Left kidney (tissue), 8 donors: ENCODE measurements at places on chromosomes 7 and 10. TPM values are rescaled to one million over a fixed set of nuclear protein-coding genes. Genes with fewer than 3 reads are reported as not detected.

Gene PNLIP
- not detected for polyA plus RNA-seq

DNA sequence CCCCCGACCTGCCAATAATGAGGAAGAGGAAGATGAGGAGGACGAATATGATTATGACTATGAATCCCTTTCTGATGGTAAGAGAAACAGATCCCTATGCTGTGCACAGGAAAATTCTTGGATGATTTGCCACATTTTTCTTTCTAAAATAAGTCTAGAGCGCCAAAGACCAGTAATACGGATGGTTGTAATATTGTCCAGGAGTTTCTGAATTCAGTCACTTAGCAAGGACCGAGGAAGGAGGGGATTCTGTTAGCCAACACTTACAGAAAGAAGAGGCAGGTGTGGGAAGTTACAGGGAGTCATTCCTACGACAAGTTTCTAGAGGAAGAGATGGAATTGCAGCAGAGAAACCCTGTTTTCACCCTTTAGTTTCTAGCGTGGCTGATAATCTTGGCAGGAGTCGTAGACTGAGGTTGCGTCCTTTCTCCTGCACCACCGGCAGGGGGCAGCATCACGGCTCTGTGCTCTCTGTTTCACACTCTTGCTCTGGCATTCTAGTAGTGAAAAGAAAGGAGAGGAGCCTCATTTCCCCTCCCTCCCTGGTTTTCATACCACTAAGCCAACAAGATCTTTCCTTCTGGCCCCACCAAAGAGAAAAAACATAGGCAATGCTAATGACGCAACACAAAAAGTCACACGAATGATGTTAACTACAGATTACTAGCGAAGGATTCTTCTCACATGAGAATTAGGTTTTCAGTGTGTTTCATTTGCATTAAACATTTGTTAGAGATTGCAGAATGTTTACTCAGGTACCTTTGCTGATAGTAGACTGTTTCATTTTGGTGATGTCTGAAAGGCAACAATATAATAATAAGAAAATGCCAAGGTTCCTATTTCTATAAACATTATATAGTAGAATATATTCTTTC, 82.7 kb downstream of the NOC3L start:
- DNase-seq = no peak

Gene ANKRD30A
- not detected for polyA plus RNA-seq

GRCh38 chr7:118583641-118584040, 359.1 kb downstream of the ANKRD7 start:
- no peak for DNase-seq

GRCh38 chr7:1432411-1433082, 26.7 kb downstream of the MICALL2 start:
- DNase-seq = peak; percentile 56

- no peak for DNase-seq
Measured at GRCh38 chr10:87615856-87616255, 43.8 kb upstream of the PAPSS2 start.

Gene CYREN
- polyA plus RNA-seq = 66.8 TPM

DNA sequence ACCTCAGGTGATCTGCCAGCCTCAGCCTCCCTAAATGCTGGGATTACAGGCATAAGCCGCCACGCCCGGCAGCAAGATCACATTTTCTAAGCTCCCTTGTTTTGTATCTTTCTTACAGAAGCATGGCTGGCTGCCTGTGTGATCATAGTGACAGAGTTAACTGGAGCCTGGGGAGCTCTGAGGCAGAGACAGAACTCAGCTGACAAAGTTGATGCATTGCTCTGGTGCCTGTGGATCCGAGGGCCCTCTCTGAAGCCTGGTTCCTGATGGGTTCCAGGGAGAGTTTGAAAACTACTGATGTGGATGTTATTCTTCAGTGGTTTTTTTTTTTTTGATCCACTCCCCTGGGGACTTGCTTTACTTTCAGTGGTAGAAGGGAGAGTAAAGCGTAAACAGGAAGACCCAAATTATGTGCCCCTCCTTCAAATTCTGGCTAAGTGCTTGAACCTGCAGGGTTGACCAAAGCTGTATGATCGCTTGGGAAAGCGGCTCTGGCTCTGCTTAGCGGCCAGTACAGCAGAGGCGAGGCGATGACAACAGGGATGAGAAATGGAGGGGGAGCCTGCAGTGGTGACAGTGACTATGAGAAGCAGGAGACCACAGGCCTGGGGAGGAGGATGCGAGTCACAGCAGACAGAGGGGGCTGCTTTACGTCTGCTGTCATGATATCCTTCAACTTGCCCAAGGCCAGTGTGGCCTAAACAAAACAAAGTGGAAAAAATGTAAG, 6.8 kb upstream of the EFCAB10 start:
- no peak for DNase-seq

Gene DKK1
- polyA plus RNA-seq = 66.7 TPM

Gene SLC12A9
- polyA plus RNA-seq = 29.9 TPM

DNA sequence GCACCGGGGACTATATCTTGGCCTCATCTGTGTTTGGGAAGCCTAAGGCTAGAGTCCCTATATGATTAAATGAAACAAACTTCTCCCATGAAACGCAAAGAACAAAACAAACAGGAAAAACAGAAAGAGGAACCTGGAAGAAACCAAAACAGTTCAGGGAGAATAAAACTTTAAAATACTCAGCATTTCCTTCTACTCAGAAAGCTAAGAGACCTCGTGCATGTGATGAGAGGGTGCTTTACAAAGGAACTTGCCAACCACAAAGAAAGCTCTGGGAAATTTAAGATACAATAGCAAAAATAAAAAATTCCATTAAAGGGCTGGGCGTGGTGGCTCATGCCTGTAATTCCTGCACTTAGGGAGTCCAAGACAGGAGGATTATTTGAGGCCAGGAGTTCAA, 6.9 kb downstream of the PILRA start:
- no peak for DNase-seq

Gene HNRNPF
- polyA plus RNA-seq = 204 TPM

GRCh38 chr10:113232928-113233511, 283.0 kb downstream of the TCF7L2 start:
- DNase-seq = no peak

Gene ASB10
- polyA plus RNA-seq = not detected

Gene ITGA8
- polyA plus RNA-seq = 47.7 TPM

DNA sequence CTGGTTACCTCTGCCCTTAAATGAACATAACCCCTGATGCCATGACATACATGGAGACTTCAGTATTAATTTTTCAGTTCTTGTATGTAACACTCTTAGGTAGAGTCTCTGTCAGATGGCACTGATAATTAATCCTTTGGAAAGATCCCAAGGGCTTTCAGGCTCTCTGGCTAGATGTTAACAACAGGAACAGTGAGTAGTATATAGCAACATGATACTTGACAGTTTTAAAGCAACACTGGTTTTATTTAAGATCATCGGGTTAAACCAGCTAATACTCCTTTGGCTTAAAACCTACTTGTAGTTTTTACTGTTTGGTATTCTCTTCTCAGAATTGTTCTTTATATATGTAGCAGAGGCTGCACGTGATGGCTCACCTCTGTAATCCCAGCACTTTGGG, 27.3 kb downstream of the AHCYL2 start:
- DNase-seq = peak; percentile 22

GRCh38 chr10:126465771-126466170, 77.5 kb upstream of the ADAM12 start:
- DNase-seq = no peak

Gene ITGB1
- polyA plus RNA-seq = 623 TPM

DNA sequence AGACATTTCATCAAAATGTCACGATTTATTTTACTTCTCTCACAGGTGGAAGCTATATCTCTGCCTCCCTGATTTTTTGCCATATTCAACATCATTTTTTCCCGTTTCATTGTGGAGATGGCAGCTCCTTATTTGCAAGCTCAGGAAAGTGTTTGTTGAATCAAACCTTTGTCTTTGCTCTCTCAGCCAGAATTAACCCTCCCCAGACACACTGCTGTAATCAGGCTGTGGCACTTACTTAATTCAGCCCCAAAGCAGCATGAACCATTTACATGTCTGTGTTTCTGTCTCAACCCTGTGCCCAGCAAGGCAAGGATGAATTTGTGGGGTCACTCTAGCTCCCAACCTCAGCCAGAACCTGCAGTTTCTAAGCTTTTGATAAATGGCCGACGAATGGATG, 397.2 kb downstream of the TCERG1L start:
- DNase-seq = no peak

- DNase-seq = no peak
Measured at GRCh38 chr10:5442990-5443370, 30.6 kb downstream of the NET1 start.

GRCh38 chr10:78516236-78516635, 482.6 kb downstream of the RPS24 start:
- no peak for DNase-seq

DNA sequence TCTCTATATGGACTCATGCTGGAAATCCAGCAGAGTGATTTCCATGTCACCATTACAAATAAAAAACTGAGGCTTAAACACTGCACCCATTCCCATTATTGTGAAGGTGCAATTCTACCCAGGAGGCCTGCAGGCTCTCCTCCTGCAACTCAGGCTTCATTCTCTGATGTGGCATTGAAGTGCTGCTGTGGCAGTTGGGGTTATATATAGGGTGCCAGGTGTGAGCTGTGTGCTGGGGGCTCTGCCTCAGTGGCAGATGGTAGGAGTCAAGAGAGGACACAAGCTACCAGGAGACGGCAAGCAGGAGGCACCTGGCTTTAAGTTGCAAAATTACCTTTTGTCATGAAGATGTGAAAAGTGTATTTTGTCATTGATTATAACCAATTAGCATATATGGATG, 21.3 kb downstream of the ZNF107 start:
- DNase-seq = no peak

GRCh38 chr10:86652361-86653202, 1.8 kb upstream of the OPN4 start:
- no peak for DNase-seq

GRCh38 chr7:66737667-66738066, 2.9 kb upstream of the RABGEF1 start:
- no peak for DNase-seq

DNA sequence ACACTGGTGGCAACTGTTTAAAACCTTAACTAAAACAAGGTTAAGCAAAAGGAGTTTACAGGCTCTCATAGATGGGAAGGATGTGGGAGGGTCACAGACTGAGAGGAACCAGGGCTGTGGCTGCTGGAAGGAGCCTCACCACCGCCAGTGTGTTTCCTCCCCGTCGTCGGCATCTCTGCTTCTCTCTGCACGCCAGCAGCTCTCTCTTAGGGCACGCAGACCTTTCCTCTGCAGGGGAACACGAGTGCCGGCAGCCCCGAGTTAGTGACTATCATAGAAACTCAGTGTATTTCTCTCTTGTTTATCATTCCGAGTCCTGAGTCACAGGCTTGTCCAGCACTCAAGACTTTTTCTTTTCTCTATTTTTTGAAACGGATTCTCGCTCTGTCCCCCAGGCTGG, 8.1 kb upstream of the SH2D4B start:
- no peak for DNase-seq

- DNase-seq = peak; percentile 17
Measured at GRCh38 chr7:80643336-80643915, 5.0 kb downstream of the CD36 start.

- DNase-seq = no peak
Measured at GRCh38 chr7:3915337-3915878, 614.4 kb downstream of the SDK1 start.

GRCh38 chr10:47308775-47309174, 8.8 kb downstream of the GDF10 start:
- no peak for DNase-seq

Gene HEPACAM2
- 5.9 TPM for polyA plus RNA-seq

Gene CC2D2B
- 3.3 TPM for polyA plus RNA-seq

- no peak for DNase-seq
Measured at GRCh38 chr7:1620835-1621234, 49.2 kb upstream of the ELFN1 start.

GRCh38 chr7:19798986-19799385, 25.6 kb upstream of the TMEM196 start:
- no peak for DNase-seq

Gene CYP26A1
- not detected for polyA plus RNA-seq

Gene ITGB8
- polyA plus RNA-seq = 55.7 TPM

GRCh38 chr7:47340517-47340916, 241.4 kb downstream of the TNS3 start:
- DNase-seq = no peak

GRCh38 chr7:17640730-17641377, 299.4 kb downstream of the SNX13 start:
- DNase-seq = no peak

DNA sequence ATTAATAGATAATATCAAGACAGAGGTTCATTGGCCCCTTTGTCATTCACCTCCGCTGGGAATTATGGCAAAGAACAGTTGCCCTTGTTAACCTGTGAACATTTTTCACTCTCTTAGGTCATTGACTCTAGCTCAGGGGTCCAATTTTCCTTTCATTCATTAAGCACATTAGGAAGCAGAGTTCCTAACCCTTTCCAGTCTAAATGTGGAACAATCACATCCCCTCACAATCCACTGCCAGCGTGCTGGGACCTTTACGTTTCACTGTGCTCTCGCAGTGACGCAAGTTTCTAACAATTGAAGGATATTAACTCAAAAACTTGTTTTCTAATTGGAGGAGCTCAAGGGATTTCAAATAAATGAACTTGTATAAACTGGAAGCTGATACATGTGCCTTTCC, 79.3 kb upstream of the MEOX2 start:
- no peak for DNase-seq

Gene TMEM273
- 2.0 TPM for polyA plus RNA-seq

DNA sequence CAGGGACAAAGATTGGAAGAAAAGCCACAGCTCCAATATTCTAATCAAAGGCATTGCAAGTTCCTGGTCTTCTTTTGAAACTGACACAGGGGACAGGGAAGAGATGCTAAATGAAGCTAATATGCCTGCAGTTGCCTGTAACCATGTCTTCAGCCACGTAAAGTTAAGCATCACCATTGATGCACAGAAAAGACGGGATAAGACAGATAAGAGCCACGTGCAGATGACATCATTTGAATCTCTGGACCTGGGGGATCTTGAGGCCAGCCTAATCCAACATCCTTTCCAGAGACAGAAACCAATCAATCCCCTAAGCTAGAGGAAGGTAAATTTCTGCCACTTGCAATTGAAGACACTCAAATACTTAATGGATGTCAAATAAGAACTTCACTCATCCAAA, 93.4 kb downstream of the PIP4K2A start:
- no peak for DNase-seq

DNA sequence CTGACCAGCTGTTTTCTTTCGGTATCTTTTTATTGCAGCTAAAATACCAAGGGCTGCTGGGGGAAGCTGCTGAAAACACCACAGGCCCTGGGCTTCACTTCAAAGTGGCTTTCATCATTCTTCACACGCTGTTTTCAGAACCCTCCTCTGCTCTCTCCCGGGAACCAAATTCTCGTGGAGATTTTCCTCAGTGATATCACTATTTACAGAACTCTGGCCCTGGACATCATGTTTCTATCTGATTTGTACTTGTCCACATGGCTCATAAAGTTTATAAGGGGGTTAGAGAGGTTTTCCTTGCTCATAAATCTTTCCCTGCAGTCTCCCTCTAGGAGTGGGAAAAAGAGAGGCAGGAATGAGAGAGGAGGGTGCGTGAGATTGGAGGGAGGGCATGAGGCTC, 177.4 kb upstream of the NPVF start:
- peak; percentile 89 for DNase-seq

DNA sequence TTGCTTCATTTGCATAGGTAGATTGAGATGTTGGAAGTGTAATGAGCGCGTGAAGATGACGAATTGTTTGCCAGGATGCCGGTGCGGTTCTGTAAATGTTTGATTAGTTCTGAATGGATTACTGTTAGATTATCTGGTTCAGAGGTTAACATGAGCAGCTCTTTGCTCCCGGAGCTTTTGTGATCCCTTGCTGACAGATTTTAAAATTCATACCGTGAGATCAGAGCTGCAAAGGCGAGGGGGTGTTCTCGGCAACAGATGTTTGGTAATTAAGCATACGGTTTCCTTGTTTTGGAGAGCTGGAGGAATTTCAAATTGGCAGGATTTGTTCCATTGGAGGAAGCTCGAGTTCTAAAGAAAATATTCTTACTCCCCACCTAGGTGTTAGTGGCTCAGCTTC, 237.8 kb upstream of the GPR26 start:
- DNase-seq = no peak

GRCh38 chr10:58239561-58240169, 28.0 kb downstream of the IPMK start:
- no peak for DNase-seq
